Esophagus mucosa (tissue), 1 donor: ENCODE measurements at places on chromosomes 1 and 21.

DNA sequence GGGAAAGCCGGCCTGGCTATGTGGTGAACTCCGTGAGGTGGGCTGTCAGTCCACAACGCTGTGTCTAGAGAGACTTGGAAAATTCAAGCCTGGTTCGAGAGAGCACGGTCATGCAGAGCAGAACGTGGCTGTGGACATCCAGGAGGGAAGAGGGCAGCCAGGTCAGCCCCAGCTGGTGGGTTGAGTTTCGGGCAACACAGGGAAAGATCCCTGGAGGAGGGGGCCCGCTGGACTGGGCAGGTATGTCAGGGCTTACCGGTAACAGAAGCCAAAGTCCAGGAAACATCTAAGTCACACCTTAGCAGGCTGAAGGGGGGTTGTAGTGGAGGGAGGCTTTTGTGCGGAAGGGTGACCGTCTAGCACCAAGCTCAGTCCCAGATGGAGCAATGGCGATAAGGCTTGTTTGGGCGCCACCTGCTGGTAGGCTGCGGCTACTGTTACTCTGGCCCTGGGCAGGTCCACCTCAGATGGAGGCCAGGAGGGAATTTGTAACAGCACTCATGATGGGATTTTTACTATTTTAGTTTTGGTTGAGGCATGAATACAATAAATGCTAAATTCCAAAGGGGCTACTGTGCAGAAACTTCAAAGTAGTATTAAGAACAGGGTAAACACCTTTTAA, 143.3 kb upstream of the ZNF644 start:
- ATAC-seq, result peak; percentile 87

DNA sequence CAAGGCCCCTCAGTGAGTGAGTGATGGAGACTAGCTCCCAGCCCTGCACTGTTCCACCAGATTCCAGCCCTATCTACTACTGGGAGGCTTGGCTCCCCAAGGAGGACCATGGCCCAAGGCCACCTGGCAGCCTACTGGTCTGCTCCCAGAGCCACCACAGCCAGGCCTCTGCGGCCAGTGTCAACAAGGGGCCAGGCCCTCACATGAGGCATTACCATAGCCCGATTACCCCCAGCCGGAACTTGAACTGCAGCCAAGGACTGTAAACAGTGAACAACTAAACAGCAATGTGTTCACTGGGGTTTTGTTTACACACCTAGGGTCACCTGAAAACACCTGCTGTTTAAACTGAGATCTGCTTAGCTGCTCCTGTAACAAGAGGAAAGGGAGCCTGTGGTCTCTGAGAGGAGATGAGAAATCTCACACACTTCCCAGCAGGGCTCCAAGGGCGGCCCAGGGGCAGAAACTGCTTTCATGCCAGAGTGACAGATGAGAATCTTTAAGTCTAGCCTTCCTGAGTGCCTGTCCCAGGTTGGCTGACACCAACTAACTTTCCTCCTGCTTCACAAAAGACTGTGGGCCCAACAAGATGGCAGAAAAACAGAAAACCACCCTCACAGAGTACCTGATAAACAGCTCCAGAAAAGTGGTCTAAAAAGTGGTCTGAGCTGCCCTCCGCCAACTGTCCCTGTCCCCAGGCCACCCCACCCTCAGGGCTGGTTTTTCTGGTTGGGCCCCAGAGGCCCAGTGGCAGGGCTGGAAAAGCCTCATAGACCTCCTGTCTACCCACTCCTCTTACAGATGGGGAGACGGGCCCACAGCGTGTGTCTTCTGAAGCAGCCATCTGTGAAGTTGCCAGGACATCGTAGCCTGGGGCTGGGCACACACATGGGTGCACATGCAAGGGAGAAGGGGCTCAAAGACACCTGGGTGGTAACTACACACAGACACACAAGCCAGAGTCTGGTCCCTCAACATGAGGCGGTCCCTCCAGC, 28.8 kb downstream of the MEF2D start:
- ATAC-seq, result peak; percentile 11

DNA sequence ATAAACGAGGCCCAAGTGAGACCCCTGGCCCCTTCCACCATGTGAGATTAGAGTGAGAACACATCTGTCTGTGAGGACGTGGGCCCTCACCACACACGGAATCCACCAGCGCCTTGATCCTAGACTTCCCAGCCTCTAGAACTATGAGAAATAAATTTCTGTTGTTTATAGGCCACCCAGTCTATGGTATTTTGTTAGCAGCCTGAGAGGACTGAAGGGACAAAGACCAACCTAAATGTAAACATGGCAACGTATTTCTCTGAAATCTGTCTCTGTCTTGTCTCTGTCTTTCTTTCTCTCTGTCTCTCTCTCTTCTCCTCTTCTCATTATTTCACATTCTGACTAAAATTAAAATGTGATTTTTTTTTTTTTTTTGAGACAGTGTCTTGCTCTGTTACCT, 15.6 kb upstream of the IFI44L start:
- ATAC-seq, result no peak

GRCh38 chr1:91402023-91402422, 2.6 kb downstream of the HFM1 start:
- no peak for ATAC-seq

DNA sequence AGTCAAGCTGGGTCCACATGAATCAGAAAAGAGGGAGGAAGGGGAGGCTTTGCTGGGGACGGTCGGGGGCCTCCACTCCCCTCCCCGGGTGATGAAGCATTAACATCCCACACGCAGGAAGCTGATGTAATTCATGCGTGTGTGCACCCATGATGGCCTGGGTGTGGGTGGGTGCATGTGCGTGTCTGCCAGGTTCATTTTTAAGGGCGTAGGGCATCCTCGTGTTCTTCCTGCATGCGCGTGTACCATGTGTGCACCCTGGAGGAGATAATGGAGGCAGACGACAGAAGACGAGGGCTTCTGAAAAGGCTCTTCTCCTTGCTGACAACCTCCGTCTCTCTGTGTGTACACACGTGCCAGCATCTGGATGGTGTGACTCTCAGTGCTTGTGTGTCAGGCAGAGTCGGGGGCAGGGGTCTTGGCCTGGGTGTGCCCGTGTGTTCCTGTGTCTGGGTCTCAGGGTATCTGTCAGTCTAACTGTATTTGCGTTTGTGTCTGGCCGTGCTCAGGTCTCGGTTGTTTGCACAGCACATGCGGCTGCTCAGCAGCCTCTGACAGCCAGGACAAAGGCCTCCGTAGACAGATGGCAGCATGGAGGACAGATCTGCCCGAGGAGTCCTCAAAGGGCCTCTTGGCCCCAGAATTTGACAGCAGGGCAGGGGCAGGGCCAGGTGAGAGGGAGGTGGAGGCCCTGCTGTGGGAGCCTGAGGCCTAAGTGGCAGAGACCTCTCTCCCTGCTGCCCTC, 2.4 kb downstream of the RAP1GAP start:
- no peak for ATAC-seq

DNA sequence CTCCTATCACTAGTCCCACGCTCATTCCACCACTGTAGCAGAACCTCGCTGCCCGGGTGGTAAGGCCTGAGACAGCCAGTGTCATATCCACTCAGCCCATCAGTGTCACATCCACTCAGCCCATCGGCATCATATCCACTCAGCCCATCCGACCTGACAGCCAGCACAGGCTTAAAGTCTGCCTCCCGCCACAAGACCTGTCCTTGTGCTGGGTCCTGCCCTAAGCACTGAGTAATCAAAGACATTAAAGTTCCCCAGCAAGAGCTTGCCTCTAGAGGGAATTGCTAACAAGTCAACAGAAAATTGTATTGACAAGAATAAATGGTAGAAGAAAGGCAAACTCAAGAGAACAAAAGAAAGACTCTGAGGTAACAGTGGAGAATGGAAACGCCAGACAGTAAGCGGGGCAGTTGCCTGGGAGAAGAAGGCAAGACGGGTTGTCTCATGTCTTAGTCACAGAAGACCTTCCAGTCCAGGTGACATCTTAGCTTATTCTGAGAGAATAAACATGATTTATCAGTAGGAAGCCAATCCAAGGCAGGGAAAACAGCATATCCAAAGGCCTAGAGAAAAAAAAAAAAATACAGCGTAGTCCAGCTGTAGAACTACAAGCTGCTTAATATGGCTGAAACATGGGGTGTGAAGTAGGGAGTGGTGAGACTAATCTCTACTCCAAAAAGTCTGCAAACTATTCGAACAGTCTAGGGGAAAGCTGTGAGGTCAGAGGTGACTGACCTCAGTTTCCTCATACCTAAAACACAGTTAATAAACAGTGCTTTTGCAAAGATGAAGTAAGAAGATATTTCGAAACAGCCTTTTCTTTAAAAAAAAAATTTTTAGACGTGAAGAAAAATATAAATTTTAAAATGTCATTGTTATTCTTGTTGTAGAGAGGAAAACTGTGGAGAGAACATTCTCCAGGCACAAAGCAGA, 1.1 kb downstream of the ITLN1 start:
- no peak for ATAC-seq
